Cortex of kidney (tissue), 1 donor: ENCODE measurements at places on chromosomes 5 and 9.

DNA sequence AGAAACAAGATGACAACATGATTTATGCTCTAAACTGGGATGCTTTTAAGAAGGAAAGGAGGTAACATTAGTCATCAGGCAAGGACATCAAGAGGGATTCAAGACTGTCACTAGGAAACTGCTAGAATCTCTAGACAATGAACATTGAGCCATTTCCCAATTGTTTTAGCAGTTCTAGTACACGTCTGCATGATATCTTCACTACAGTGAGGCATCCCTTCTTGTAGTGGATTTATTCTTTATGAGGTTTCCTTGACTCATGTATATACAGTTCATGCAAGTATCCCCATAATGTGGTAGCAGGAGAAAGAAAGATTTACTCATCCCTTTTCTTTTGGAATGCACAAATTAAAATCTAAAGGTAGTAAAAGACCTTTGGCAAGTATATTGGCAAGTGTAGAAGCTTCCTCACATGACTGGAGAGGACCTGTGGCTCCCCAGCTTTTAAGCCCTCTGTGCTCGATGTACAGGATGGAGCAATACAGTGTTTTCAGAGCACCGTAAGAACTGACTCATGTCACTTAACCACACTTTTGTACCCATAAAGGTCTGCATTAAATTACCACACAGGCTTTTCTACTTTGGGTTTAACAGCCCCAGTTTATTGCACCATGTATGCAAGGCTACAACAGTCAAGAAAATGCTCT lies 335.9 kb downstream of the SEMA5A start:
- no peak for DNase-seq

DNA sequence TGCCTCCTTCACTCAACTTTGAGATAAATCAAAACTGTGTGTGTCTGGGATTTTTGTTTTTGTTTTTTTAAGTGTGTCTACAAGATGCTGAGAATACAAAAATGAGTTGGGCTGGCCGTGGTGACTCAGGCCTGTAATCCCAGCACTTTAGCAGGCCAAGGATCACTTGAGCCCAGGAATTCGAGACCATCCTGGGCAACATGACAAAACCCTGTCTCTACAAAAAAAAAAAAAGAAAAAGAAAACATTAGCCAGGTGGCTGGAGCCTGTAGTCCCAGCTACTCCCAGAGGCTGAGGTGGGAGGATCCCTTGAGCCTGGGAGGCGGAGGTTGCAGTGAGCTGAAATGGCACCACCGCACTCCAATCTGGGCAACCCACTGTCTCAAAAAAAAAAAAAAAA lies 21.0 kb downstream of the HNRNPK start:
- no peak for DNase-seq

- no peak for DNase-seq
Observed at GRCh38 chr5:174176511-174176910, 131.0 kb downstream of the NSG2 start.

GRCh38 chr5:101123363-101123762 lies 220.3 kb upstream of the ST8SIA4 start:
- DNase-seq: no peak

DNA sequence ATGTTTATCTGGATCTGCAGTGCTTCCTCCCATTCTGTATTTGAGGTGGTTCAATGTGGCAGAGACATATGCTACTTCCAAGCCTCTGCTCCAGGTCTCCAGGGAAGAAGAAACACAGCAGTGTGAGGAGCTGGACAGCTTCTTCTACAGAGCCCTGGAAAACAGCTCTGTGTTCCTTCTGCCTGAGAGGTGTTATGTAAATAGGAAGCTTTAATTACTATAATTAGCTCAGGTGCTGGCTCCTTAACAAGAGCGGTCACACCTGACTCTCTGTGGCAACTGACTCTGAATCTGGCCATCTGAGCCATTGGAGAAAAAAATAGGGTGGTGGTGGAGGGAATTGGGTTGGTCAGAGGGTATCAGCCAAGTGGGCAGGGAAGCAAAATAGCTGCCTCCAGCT lies 332.4 kb upstream of the BRINP1 start:
- no peak for DNase-seq

- no peak for DNase-seq
Observed at GRCh38 chr5:30100929-30101328, 1092.6 kb upstream of the CDH6 start.

GRCh38 chr5:39267186-39267585 lies 47.8 kb upstream of the FYB1 start:
- no peak for DNase-seq

DNA sequence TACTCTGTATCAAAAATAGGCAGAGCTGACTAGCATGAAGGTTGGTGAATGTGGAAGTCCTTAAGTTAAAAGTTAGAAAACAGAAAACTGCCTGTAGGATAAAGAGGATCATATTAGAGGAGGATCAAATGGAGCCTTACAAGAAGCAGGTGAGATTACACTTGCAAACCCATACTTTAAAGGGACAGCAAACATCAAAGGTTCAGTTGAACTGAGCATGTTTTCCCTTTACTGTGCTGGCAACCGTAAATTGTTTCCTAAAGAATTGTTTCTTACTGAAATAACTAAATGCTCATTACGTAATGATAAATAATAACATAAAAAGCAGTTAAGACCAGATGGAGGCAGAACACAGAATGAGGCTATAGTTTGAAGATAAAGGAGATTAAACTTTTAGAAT lies 465.3 kb upstream of the FTMT start:
- DNase-seq: no peak

GRCh38 chr9:95447660-95448420 lies 68.9 kb downstream of the PTCH1 start:
- DNase-seq: no peak

DNA sequence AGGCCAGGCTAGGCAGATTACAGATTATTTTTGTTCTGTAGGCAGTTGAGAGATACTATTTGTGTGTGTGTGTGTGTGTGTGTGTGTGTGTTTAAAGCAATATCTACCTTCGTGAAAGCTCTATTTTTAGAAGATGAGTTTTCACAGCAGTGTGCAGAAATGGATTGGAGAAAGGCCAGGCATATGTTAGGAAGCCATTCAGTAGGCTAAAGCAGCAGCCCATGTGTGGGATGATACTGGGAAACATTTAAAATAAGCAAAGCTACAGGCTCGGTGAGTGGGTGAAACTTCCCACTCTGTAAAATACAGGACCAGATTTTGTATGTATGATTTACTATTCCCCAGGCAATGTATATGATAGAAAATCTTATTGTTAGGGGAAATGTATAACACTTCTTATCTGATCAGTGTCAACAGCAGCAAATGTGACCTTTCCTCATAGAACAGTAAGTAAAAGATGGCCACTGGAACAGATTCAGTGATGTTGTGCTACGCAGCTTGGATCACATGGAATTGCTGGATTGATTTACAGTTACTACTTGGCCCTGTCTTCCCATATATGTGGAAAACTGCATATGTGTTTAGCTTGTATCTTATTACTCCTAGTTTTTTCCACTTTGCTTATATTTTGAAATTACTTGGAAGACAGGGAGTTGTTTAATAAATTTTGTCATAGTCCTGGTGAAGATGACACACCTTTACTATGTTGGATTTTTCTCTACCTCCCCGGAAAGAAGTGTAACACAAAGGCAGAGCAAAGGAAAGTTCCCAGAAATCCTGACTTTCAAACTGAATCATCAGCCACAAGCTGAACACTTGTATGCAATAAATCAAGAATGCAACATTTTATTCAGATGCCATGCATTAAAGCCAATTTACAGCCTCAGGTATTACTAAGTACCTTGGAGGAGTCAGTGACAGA lies 1077.7 kb upstream of the SEMA6A start:
- no peak for DNase-seq

GRCh38 chr5:172929371-172929838 lies 29.8 kb upstream of the RPL26L1 start:
- no peak for DNase-seq

DNA sequence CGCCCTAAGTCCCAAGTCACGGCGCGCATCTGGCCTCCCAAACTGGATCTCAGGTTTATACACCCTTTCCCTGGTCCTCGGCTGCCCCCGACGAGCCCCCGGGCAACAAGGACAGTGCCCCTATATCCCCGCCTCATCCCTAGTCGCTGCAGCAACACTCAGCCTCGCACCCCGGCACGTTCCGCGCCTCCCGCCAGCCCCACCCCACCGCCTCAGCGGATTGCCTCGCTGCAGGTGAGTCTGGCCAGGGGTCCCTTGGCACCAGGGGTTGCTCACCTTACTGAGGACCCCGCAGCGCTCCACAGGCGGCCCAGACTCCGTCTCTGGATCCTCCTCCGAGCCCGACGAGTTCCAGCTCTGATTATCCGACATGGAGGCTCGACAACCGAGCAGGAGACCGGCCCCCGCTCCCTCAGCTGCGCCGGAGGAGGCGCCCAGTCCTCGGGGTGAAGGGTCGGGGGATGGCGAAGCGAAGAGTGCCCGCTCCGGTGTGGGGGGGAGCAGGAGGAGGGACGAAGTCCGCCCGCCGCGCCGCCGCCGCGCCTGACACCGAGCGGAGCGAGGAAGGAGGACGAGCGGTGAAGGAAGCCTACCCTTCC lies 494 bp downstream of the CERT1 start:
- no peak for DNase-seq
